ENCODE measurements at places on chromosomes 6 and 20. TPM values are rescaled to one million over a fixed set of nuclear protein-coding genes. Genes with fewer than 3 reads are reported as not detected.

DNA sequence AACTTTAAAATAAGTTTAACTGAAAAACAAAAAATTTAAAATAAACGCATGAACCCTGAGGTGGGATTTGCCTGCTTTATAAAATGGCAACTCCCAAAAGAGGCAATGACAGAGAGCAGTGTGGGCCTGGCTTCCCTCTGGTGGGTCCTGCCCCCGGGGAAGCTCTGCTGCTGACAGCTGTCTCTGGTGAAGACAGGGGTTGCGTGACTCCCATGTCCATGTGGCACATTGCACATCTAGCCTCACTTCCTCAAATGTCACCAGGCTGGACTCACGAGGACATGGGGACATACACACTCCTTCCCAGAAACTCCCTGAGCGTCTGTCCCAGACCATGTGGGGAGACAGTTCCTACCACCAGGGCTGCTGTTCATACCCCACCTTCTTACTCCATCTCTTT lies 66.2 kb downstream of the ABHD12 start:
- H3K27me3 ChIP-seq: no peaks in the 10 kb centered on the region
- peak; percentile 40 for DNase-seq
- no peak overlapping the region for H3K4me3 ChIP-seq
- H3K36me3 ChIP-seq: no peaks in the 10 kb centered on the region
- no peaks in the 10 kb centered on the region for H3K4me1 ChIP-seq
- no peak overlapping the region for H3K27ac ChIP-seq

GRCh38 chr20:50799176-50799889 lies 4.5 kb downstream of the BCAS4 start:
- no peak overlapping the region for H3K27ac ChIP-seq
- no peak for DNase-seq
- H3K4me1 ChIP-seq: peaks cover 2% of the 10 kb centered on the region
- H3K27me3 ChIP-seq: no peaks in the 10 kb centered on the region
- no peaks in the 10 kb centered on the region for H3K36me3 ChIP-seq
- no peak overlapping the region for H3K4me3 ChIP-seq

Gene PROKR2
- total RNA-seq: 0.31 TPM

DNA sequence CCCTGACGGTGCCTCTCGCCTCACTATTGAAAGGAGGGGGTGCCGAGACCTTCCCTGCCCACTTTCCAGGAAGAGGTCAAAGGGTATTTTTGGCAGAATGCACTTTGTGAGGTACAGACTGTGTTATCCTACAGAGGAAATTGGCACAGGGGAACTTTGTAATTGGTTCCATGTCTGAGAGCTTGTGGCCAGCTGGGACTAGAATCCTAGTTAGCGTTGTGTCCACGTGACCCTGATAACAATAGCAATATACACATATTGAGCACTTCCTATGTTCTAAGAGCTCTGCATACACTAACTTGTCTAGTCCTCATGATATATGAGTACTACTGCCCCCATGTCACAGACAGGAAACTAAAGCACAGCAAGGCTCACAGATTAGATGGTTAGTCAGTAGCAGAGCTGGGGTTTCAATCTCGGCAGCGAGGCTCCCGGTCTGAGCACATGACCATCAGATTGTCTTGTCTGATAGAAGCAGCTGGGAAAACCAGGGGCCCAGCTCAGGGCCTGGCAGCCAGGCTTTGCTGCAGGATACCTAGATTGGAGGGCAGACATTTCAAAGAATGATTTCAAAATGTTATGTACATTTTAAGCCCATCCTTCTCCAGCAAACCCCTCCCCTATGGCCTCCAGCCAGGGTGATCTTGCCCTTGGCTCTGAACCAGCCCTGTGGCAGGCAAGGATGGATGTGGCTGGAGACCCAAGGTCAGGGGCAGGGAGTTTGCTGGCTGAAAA lies 1.4 kb downstream of the MAPK13 start:
- peak; percentile 83 for DNase-seq
- no peaks in the 10 kb centered on the region for H3K27me3 ChIP-seq
- peaks cover 37% of the 10 kb centered on the region for H3K4me1 ChIP-seq
- no peak overlapping the region for H3K4me3 ChIP-seq
- H3K36me3 ChIP-seq: no peaks in the 10 kb centered on the region

DNA sequence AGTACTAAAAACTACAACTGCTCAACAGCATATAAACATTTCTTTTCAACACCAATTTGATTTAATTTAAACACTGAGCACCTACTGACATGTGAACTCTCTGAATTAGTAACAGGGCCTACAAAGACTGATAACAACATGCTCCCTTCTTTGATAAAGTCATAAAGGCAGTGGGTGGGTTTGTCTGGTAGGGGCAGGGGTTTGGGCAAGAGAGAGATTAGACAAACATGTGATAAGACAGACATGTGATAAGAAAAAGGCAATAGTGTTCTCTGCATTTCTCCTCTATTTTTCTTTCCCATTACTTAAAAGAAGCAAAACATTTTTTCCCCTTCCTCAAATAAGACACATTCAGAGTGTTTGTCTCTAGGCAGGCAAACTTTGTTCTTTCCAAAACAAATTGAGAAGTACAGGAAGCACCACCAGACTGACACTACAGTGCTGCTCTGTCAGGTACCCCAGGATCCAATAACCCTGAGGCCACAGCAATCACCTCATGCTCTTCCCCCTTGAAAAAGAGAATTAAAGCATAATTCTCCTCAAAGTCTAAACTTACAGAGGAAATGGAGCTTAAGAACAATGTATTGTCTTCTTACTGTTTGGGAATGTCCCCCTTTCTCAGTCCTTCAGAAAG lies 11.9 kb downstream of the C6orf52 start:
- H3K4me1 ChIP-seq: no peaks in the 10 kb centered on the region
- H3K27me3 ChIP-seq: no peaks in the 10 kb centered on the region
- no peaks in the 10 kb centered on the region for H3K36me3 ChIP-seq
- H3K27ac ChIP-seq: no peak overlapping the region
